ENCODE measurements at places on chromosomes 13 and 19.
A peak's percentile ranks its signal among the peaks of the same experiment; 100 is the strongest.

GRCh38 chr13:94542917-94543316 is 53.0 kb downstream of the TGDS start:
- DNase-seq, result no peak

- no peak for DNase-seq
Observed at GRCh38 chr19:46514589-46515289, 19.1 kb upstream of the PNMA8B start.

- DNase-seq, result peak; percentile 56
Observed at GRCh38 chr19:5578097-5578846, 10.5 kb upstream of the TINCR start.

DNA sequence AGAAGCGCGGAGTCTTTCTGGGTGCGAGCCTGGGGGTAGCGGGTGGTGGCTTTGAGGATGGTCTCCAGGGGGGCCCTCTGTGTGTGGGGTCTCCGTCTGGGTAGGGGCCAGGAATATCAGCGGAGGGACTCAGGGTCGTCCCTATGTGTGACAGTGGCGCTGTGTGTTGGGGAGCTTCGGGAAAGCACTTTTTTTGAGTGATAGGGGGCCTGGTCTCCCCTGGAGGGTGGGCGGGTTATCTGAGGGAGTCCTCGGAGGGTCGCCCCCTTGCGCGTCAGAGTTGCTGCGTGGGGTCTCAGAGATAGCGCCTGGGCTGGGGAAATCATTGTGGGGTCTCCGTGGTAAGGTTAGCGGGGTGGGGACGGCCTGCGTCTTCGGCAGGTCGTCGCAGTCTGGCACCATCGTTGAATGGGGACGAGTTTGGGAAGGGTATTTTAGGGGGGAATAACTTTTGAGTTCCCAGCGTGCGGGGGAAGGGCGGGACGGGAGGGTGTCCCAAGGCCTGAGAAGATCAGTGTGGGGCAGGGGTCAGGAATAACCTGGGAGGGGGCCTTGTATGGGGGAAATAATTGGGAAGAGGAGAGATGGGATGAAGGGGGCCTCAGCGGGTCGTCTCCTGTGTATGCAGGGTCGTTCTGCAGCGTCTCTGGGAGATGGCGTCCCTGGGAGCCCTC is 857 bp downstream of the IER2 start:
- no peak for DNase-seq

DNA sequence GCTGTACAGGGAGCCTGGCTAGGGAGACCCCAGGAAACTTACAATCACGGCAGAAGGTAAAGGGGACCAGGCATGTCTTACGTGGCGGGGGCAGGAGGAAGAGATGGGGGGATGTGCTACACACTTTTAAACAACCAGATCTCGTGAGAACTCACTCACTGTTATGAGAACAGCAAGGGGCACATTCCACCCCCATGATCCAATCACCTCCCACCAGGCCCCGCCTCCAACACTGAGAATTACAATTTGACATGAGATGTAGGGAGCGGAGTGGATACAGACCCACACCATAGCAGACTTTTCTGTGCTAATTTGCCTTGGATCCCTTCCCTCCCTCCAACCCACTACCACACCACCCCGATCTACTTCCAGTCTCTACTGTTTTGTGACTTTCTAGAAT is 106.7 kb upstream of the PEG3 start:
- DNase-seq, result no peak

DNA sequence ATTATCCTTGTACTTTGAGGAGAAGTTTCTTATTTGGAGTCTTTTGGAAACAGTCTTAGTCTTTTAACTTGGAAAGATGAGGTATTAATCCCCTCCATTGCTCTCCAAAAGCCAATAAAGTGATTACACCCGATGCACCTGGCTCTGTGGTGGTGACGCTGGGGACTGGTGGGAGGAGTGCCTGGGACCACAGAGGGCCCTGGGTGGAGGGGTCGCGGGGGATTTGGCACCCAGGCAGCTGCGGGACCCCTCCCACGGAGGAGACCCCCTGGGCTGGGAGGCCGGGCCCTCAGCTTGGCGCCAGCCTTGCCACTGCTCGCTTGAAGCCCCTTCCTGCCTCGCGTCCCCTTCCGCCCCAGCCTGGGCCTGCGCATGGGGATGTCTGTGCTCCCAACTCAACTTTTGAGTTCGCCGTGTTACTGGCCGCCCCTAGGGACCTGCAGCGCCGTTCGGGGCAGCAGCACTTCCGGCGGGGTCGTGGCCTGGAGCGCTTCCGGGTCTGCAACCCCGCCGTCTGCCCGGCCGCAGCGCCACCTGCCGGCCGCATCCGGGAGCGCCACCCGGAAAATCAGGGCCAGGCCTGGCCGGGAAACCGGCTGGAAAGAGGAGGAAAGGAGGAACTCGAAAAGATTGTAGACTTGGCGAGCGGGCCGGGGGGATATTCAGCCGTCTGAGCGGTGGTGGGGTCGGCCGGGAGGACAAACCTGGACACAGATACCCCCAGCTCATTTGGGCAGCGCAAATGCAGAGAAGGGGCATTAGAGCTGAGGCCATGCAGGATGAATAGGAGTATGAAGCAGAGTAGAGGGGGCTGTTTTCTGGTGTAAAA is 8.4 kb downstream of the PEAK3 start:
- DNase-seq, result peak; percentile 45

- DNase-seq, result no peak
Observed at GRCh38 chr13:92461402-92461801, 765.2 kb upstream of the GPC6 start.

DNA sequence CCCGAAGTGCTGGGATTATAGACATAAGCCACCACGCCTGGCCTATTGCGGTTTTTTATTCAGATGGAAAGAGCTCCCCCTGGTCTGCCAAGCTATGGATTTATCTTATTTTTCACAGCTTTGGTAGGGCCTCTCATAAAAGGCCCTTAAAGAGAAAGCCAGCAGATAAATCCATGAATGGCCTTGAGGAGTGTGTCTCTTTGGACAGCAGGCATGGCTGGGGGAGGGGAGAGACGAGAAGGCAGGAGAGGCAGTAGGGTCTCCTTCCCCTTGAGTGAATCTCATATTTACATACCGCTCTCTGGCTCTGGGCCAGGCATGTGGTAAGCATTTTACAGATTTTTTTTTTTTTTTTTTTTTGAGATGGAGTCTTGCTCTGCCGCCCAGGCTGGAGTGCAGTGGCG is 25.2 kb downstream of the MARK4 start:
- no peak for DNase-seq

GRCh38 chr13:98751861-98752466 is 508 bp downstream of the SLC15A1 start:
- no peak for DNase-seq

GRCh38 chr13:102460806-102461205 is 59.0 kb upstream of the FGF14 start:
- no peak for DNase-seq

GRCh38 chr13:49374585-49375290 is 69.1 kb downstream of the CAB39L start:
- DNase-seq, result no peak

Measured in stimulated activated CD4-positive, alpha-beta T cell treated with anti-CD3 and anti-CD28 coated beads, Interleukin-1b, Interleukin-23, amount 100 ng/mL, for 1 hour (primary cell).